NCI-H345 (cell line): ENCODE measurements at places on chromosomes 6 and 20.
A peak's percentile ranks its signal among the peaks of the same experiment; 100 is the strongest.

GRCh38 chr20:51489611-51490010 lies 52.9 kb downstream of the NFATC2 start:
- no peak for DNase-seq

GRCh38 chr20:34435589-34435988 lies 72.5 kb downstream of the ITCH start:
- no peak for DNase-seq

DNA sequence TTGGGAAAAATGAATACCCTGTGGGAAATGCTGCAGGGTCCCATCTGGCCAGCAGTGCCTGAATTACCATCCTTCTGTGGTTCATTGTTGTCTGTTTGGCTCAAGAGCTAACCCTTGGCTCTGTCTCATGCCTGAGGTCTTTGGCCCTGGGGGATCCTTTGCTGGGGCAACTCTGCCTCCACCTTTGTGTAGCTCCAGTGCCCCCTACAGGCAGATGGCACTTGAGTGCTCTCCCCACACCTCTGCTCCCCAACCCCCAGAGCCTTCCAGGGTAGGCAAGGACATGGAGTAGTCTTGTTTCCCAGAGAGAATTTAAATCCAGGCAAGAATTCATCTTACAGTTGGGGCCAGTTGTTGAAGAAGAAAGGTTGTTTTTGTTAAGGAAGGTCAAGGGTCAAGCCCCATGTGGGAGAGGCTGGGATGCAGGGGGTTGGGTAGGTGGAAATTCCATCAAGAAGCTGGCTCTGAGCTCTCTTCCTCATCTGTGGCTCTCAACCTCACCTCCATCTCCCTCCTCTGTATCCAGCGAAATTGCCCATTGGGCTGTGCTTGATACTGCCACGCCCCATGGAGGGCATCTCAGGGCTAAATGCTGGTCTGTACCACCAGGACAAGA lies 44.2 kb downstream of the ZNF831 start:
- no peak for DNase-seq

GRCh38 chr20:49915118-49915379 lies 280 bp downstream of the SPATA2 start:
- DNase-seq = no peak

DNA sequence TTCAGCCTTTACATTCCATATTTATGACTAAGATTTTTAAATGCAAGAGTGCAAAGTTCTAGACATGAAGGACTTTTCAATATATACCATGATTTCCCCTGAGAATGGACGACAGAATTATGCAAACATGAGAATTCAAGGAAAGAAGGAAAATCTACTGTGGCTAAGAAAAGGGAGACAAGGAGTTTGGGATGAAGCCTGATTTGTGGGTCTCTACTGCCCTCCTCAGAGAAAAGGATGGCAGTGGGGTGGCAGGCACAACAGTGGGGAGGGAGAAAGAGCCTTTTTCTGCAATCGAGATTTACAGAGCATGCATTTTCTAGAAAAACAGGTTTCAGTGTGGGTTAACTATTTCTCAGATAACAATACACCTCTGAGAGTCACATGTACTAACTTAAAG lies 466.9 kb upstream of the NRSN1 start:
- DNase-seq = peak; percentile 61

GRCh38 chr20:17935761-17936160 lies 32.8 kb downstream of the SNX5 start:
- DNase-seq = no peak

DNA sequence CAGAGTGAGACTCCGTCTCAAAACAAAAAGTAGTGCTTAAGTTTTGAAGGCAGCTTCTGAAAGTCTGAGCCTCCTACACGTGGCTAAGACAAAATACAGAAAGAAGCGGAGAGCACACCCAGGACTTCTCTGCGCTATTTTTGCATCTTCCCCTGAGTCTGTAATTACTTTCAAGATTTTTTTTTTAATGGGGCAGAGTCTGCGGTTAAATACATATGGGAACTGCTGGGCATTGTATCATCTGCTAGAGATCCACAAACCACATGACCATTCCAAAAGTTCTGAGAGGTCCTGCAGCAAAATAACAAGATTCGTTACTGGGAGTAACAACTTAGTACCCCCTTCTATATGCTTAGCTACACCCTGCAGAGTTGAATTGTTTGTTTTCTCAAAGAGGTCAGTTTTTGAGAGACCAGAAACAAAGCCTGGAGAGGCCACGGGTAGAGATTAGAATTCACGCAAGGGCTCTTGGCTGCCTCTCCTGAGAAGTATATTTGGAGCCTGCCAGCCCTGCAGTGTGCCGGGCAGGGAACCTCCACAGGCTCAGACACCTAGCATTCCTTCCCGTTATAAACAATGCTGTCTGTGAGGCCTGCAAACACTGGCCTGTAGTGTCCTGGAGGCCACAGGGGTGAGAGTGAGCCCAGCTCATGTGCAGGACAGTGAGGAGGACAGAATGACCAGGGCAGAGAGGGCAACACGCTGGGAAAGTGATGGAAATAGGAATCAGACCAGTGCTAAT lies 48.2 kb upstream of the FAM50B start:
- DNase-seq = no peak
